ENCODE measurements at places on chromosomes 5 and 9. TPM values are rescaled to one million over a fixed set of nuclear protein-coding genes. Genes with fewer than 3 reads are reported as not detected.

The SPATA31D4 gene
- total RNA-seq = not detected

The PROP1 gene
- not detected for total RNA-seq

The THG1L gene
- 14.2 TPM for total RNA-seq

The PDGFRB gene
- 4.1 TPM for total RNA-seq

The C9orf50 gene
- not detected for total RNA-seq

The INSL4 gene
- not detected for total RNA-seq

The PHF24 gene
- total RNA-seq = 1.9 TPM

The SLC36A3 gene
- not detected for total RNA-seq

The RPS23 gene
- 2,365 TPM for total RNA-seq

The TPPP gene
- total RNA-seq = 0.70 TPM

The SPINK6 gene
- not detected for total RNA-seq

The SHROOM1 gene
- 9.0 TPM for total RNA-seq

The DDX41 gene
- total RNA-seq = 115 TPM

The ZNF169 gene
- 7.8 TPM for total RNA-seq

The ABO gene
- total RNA-seq = 0.59 TPM

The CCDC69 gene
- total RNA-seq = 6.4 TPM

The PLGRKT gene
- 31.3 TPM for total RNA-seq

The LCN2 gene
- total RNA-seq = not detected

The UIMC1 gene
- 48.0 TPM for total RNA-seq

The NLN gene
- 110 TPM for total RNA-seq

The CD72 gene
- total RNA-seq = 5.1 TPM

The ECM2 gene
- 1.2 TPM for total RNA-seq

The ATOSB gene
- total RNA-seq = 22.7 TPM

The GDNF gene
- total RNA-seq = 2.4 TPM

The ALDH7A1 gene
- 204 TPM for total RNA-seq

The IFNA2 gene
- not detected for total RNA-seq

Data from endodermal cell (in vitro differentiated cells).